ENCODE measurements at places on chromosomes 11 and 22.

DNA sequence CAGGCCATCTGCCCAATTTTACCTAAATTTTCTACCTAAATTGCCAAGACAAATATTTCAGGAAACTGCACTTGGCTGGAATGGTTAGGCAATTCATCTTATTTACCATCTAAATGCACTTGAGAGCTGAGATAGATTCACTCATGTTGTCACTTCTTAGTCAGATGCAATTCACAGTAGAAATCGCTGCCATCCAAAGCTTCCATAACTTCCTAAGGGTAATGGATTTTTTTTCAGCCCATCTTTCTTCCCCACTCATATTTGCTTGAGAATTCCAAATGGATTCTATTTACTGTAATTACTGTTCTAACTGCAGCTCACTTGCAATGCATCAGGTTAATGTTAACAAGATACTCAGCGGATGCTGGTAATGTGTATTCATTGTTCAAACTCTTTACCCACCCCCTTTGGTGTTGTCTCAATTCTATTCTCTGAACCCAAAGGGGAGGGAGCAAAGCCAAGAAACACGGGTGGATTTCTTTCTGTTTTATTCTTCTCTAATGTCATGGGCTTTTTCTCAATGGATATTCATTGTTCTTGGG, 96.0 kb downstream of the TENM4 start:
- DNase-seq: no peak

GRCh38 chr11:66408488-66409214, 12.2 kb upstream of the NPAS4 start:
- DNase-seq: peak; percentile 90

DNA sequence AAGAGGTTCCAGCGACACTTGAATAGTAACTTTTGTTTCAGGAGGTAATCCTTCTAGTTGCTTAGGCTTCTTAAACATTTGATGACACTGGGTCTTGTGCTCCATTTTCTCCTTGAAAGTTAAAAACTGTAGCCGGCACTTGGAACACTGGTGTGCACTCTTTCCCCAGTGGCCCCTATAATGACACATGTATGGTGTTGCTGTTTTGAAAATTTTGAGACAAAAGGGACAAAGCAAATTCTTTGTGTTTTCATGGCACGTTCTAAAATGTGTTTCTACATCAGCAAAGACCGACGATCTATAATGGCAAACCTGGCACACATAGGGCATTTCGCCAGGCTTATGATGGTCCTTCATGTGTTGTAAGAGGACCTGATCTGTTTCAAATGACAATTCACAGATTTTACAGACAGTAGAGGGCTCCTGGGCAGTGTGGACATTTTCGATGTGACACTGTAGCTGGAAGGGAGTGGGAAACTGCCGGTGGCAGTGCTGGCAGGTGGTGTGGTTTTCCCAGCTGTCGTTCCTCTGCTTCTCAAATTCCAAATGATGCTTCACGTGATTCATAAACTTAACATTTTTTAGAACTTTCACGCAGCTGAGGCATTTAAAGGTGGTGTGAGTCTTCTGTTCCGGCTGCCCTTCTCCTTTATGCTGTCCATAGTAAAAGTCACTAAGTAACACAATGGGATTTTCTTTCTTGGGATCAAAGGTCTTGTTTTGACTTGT, 20.5 kb downstream of the ZNF280B start:
- no peak for DNase-seq

DNA sequence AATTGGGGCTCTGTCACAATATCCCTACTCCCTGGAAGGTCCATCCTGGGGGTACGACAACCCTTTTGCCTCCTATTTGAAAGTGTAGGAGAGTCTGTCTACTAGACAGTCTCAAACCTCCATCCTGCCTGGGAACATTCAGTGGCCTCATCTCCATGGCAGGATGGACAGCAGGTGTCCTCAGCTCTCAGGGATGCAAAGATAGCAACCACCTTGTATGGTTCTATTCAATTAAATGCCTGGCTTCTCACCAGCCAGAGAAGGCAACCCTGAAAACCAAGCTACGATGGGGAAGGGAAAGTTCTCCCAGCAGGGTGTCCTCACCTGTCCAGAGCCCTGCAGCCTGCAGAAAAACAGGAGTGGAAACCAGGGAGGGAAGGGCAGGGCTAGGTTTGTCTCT, 164.9 kb downstream of the MIAT start:
- DNase-seq: no peak

DNA sequence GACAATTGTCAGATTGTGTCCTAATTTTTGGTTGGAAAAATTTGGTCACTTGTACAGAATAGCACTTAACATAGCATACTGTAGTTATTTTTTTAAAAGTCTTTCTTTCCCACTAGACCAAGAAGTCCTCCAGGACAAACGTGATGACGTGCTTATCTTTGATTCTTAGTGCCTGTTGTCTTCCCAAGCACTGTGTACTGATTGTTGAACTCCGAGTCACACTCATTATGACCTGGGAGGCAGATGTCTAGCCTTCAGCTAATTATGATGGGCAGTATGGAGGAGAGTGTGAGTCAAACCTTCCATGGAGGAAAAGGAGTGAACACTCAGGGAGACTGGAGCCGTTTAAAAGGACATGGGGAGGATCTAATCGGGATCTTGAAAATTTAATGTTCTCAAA, 119.8 kb downstream of the SPON1 start:
- no peak for DNase-seq

DNA sequence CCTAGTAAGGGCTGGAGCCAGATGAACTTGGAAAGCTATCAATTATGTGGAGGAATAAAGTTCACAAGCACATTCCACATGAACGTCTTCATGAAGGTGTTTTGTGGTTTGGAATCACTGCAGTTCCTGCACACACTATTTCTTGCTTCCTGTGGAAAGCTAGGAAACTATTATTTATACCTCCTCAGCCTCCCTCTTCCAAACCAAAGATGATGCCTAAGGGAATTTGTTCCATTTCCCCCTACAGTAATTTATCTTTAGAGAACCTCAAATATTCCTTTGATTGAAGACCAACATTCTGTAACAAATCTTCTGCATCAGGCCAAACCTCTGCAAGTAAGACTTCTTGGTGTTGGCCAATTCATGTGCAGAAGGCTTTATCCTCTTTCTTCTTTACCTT, 115.8 kb upstream of the ARHGAP20 start:
- DNase-seq: no peak

DNA sequence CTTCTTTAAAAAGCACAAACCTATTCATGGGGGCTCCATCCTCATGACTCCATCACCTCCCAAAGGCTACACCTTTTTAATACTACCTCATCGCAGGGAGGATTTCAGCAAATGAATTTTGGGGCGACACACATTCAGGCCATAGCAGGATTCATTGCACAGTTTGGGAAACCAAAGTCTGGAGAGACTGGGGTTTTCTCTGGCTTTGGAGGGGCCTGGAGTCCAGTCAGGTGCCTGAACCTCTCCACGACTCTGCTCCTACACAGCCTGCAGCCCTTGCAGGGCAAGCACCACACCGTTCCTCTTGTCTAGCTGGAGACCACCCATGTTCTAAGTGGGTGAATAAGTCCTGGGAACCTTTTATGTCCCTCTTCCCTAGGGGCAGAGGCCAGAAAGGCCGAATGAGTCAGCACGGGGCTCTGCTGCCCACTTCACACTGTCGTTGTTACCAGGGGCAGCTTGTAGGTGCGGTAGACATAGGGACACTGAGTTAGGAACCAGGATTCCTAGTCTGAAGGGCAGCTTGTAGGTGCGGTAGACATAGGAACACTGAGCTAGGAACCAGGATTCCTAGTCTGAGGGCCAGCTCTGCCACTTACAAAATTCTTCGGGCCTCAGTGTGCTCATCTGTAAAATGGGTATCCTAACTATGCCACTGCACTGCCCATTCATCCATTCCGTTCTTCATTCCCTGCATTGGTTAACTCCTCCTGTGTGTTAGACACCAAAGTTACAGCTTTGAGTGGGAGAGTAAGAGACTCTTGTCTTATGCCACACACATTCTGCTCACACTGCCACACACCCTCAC, 251.7 kb upstream of the B3GAT1 start:
- DNase-seq: no peak

GRCh38 chr11:81203876-81204275, 1529.8 kb downstream of the FAM181B start:
- no peak for DNase-seq

GRCh38 chr22:26740253-26740652, 82.9 kb downstream of the MIAT start:
- no peak for DNase-seq

DNA sequence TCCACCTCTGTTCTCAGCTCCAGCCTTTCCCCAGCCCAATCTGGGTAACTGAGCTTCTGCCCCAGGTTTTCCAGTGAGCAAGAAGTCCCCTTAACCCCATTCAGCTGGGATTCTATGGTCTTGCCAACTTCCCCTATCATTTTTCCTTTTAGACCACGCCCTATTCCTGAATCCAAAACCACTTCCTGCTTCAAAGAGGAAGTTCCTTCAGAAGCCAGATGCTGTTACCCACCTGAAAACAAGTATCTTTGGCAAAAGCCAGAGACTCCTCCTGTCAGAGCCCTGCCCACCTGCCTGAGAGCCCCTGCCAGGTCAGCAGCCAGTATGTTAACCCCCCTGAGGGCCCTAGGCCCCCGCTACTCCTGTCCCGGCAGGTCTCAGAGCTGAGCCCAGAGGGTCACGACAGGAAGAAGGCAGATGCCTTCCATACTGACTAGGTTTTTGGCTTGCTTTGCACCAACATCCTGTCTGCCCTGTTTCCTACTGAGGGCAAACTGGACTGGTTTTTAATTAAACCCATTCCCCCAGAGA, 20.3 kb upstream of the MICAL2 start:
- no peak for DNase-seq

DNA sequence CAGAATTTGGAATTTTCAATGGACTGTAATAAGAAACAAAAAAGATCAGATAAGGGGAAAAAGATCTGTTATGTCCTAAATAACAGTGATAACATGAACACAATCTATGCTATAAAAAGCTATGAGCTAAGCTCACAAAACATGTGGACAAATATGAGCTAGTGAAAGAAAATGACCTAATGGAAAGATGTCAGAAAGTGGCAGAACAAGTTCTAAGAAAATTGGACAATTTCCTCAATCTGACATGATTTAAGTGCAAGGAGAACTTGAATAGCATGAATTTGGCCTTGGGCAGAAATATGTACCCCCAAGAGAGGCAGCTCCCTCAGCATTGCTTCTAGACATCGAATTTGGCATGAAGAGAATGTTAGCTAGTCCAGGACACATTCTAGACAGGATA, 212.0 kb upstream of the PGR start:
- no peak for DNase-seq

DNA sequence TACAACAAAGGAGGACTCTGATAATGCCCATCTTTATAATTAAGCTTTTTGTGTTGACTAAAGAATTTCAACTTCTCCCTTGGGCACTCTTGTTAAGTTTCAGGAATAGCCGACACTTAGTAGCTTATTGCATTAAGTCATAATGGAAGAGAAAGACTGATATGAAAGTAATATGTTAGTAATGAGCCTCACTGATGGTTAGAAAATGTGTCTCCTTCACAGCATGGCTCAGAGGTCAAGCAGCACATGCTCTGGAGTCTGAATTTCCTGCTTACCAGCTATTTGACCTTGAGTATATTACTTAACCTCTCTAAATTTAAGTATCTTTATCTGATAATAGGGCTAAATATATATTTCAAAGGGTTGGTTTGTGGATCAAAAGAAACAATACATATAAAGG, 39.0 kb downstream of the PDGFD start:
- no peak for DNase-seq

DNA sequence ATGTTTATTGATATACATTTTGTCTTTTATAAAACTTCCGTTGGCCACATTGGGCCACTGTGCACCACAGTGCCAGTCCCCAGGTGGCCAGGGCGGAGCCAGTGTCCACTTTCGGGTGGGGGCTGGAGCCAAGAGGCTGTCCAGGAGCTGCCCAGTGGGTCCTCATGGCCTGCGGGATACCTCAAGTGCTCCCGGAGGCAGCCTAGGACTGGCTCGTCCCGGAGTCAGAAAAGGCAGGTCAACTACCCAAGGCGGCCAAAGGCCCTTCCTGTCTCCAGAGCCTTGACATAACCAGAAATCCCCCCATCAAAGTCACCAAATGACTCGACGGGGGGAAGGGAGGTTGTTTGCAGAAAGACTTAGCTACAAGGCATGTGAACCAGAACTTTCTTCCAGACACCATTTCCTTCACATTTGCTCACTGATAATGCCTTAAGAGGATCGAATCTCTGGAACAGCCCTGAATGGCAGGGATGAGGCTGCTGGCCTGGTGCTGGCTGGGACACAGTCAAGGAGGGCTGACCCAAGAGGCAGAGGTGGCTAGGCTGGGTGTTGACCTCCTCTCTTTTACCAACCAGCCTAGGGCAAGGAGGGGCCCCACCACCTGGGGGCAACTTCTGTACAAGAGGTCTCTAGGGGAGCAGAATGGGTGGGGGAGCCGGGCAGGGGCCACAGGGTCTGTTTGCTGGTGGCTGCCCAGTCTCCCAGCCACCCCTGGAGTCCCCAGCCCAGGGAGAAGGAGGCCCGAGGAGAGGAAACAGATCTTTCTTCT, 8.4 kb downstream of the MRGPRF start:
- DNase-seq: no peak

GRCh38 chr11:71266114-71266833, 13.9 kb upstream of the SHANK2 start:
- DNase-seq: no peak

DNA sequence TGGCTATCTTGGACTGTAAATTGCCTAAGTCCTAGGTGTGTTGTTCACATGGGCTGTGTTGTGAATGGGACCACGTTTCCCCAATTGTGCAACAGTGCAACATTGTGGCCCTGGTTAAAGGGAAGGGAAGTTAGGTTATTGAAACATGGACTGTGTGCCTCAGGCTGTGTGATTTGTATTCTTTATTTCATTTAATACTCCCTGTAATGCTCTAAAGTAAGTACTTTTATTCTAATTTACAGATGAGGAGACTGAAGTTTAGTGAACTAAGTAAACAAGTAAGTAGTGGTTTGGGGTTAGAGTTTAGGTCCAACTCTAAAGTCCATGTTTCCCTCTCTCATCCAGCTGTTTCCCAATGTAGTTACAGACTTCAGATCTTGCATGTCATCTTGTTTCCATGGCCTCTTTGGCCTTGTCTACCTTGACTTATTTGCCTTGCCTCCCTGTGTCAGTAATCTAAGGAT, 77.7 kb downstream of the STIM1 start:
- no peak for DNase-seq

GRCh38 chr22:25764270-25765015, 22.5 kb downstream of the MYO18B start:
- DNase-seq: no peak

GRCh38 chr11:129546266-129546665, 170.6 kb downstream of the BARX2 start:
- DNase-seq: no peak

- DNase-seq: no peak
Measured at GRCh38 chr11:15223318-15223717, 108.6 kb downstream of the INSC start.

All from activated CD4-positive, alpha-beta T cell treated with anti-CD3 and anti-CD28 coated beads, Interleukin-2, amount 50 U/mL, for 16 hours (primary cell).